Stimulated activated CD8-positive, alpha-beta memory T cell treated with anti-CD3 and anti-CD28 coated beads, Interleukin-4, amount 100 ng/mL, for 1 hour (primary cell): ENCODE measurements at places on chromosomes 7 and 10.

GRCh38 chr10:127013211-127013656, 108.0 kb downstream of the DOCK1 start:
- no peak for DNase-seq

DNA sequence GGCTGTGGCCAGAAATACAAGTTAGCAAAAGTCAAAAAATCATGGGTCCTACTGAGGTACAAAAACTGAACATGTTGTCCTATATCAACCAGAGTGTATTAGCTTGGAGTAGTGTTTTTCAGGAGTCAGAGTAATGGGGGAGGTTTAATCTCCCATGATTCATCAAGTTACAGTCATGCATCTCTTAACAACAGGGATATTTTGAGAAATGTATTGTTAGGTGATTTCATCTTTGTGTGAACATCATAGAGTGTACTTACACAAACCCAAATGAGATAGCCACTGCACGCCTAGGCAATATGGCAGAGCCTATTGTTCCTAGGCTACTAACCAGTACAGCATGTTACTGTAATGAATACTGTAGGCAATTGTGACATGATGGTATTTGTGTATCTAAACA, 14.9 kb upstream of the TES start:
- no peak for DNase-seq

DNA sequence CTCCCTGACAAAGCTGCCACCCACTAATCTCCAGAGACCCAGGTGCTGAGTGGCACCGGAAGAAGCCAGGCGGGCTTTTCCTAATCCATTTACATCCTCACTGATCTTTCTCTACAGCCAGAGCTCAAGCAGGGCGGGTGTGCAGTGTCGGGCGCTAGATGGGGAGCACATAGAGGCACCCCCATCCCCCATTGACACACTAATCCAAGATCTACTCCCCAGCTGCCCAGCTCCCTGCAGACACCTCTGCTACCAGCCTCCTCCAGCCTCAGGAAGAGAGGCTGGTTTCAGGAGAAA, 22.2 kb downstream of the FRMPD2 start:
- DNase-seq = no peak

- no peak for DNase-seq
Observed at GRCh38 chr10:8378198-8378983, 323.9 kb downstream of the GATA3 start.

- no peak for DNase-seq
Observed at GRCh38 chr7:10706875-10707493, 266.7 kb upstream of the PHF14 start.

GRCh38 chr10:77964811-77965210, 38.3 kb upstream of the DLG5 start:
- no peak for DNase-seq

DNA sequence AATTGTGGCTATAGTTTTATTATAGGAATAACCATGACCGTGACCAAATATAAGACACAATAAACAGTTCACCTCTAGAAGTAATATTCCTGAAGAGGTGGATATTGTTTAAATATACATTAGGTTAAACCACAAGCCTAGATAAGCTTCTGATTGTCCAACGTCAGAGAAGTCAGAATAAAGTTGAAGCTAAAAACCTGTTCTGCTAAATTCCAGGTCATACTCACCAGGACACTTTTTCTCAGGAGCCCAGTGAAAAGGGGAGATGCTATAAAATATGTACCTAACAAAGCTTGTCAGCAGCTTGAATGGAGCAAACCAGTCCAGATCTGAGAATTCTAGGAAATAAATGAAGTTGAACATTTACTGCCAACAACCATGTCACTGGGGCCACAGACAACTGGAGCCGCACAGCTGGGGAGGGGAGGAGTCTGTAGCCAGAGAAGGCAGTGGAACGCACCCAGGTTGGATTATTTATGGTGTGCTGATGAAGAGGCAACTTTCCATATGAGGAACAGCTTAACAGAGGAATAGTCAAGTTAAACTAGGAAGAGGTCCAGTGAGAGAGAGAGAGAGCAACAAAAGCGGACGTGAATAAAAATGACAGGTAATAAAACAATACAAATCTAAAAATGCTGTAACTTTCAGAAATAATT, 191.1 kb downstream of the ZNF438 start:
- DNase-seq = no peak

GRCh38 chr7:42236266-42236975, 588 bp downstream of the GLI3 start:
- no peak for DNase-seq

DNA sequence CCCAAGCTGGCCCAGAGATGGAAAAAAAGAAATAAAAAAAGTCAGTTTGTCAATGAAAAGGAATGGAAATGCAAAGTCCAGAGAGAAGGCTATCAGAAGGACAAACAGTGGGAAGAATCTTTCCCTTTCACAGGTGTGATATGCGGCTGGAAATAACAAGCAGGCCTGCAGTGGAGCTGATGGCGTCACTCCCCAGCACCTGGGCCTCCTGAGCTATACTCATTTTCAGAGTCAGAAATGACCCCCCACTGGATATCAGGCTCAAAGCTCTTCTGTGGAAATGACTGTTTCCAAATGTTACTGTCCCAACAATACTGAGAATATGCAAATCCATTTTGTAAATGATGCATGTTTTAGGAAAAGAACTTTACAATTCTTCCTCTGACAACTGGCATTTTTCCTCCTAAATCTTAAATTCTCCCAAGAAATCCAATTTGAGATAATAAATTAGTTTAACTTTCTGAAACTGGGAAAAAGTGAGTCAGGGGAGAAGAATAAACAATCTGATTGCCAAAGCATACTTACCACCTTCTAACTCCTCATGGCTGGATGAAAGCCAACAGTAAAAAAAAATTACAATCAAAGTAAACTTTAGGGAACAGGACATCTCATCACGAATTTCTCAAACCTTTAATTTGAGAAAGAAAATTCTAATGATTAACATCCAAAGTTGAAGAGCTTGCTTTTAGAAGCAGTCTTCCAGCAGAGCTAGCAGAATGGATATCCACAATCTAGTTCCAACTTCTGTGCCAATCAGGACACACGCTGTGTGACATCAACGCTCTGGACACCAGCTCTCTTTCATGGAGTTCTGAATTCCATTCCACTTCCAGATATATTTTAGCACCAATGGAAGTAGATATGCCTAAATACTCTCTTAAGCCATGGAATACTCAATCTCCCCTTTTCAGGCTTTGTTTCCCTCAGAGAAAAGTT, 5.3 kb upstream of the CUZD1 start:
- no peak for DNase-seq

DNA sequence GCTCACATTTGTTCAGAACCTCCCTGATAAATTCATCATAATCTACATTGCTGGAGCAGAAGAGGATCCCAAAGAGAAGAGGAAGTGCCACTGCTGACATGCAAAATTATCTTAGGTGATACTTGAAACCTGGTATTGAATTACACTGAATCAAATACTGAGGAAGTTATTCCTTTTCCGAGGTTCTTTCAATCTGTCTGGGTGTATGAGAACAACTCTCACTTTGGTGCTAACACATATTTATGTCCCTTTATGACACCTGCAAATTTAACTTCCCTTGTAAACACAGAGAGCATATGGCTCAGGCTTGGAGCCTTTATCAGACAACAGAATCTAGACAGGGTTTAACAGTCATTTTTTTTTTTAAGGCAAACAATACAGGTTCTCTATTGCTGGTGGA, 131.4 kb downstream of the SRPK2 start:
- no peak for DNase-seq

GRCh38 chr10:124157271-124157681, 63.9 kb upstream of the CHST15 start:
- no peak for DNase-seq

DNA sequence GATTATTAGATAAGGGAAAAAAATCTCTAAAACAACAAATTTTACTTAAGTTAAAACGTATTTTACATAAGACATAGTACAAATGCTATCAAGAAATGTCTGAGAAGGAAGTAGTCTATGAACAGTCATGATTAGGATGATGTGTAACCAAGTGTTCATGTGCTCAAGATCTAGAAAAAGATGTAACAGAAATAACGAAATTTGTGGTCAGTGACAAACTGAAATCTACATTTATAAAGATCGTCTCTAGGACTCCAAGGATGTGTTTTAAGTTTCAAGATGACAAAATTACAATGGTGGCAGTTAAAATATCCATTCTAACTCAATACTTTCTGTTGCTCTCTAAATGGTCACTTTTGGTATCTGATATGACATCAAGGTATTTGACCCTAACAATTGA, 17.2 kb downstream of the PPP3CB start:
- no peak for DNase-seq
